Stimulated activated CD4-positive, alpha-beta T cell treated with anti-CD3 and anti-CD28 coated beads, Interleukin-4, amount 100 ng/mL, for 1 hour (primary cell): ENCODE measurements at places on chromosomes 4 and X.
A peak's percentile ranks its signal among the peaks of the same experiment; 100 is the strongest.

DNA sequence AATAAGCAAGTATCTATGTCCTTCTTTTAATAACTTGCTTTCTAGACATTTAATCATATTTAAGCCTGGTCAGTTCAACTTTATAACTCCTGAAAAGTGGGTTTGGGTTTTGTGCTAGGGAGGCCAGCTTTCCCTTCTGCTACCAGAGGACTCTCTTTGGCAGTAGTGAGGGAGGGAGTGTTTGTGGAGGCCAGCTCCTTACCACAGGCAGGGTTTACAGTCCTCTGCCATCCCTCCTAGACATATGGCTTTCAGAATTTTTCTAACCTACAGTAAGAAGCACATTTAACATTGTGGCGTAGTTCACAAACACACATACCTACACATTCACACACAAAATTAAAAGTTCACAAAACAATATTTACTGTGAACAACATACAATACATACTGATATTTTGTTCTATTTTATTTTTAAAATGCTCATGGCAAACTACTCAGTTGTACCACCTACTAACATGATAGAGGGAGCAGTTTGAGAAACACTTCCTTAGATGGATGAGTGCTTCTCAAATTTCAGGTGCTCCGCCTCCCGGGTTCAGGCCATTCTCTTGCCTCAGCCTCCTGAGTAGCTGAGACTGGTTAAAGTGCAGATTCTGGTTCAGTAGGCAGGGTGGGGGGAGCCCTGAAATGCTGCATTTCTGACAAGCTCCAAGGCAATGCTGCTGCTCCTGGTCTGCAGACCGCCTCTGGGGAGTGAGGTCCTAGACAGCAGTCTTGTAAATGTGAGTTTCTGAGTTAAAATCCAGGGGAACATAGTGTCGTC lies 86.7 kb downstream of the PTTG2 start:
- no peak for DNase-seq

- no peak for DNase-seq
Measured at GRCh38 chr4:35237924-35238323, 1006.4 kb downstream of the ARAP2 start.

GRCh38 chr4:89108091-89108490 lies 3.2 kb upstream of the TIGD2 start:
- no peak for DNase-seq

- no peak for DNase-seq
Measured at GRCh38 chr4:155903453-155903852, at the start of gene TDO2. TSS of gene TDO2 (plus strand) at chr4:155903696. CDS start at chr4:155903759, 63 bp downstream.

GRCh38 chr4:122884499-122884898 lies 37.9 kb downstream of the NUDT6 start:
- DNase-seq: no peak

- DNase-seq: no peak
Measured at GRCh38 chrX:56757327-56757726, 28.3 kb downstream of the NBDY start.

- DNase-seq: no peak
Measured at GRCh38 chrX:22037225-22037624, 5.1 kb downstream of the PHEX start.

DNA sequence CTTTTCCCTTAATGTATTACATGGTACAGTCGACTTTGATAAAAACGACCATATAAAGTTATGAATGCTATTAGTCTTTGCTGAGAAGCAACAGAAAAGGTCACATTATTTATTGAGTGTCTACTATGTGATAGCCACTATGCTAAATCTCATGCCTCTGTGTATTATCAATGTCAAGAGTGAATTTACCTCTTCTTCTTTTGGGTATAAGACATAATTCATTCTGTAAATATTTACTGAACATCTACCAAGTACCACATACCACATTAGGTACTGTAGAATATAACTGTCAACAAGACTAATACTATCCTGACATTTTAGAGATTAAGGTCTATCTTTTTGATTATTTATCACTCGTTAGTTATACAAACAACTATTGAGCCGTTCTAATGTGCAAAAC lies 268.7 kb upstream of the FTHL17 start:
- DNase-seq: no peak

DNA sequence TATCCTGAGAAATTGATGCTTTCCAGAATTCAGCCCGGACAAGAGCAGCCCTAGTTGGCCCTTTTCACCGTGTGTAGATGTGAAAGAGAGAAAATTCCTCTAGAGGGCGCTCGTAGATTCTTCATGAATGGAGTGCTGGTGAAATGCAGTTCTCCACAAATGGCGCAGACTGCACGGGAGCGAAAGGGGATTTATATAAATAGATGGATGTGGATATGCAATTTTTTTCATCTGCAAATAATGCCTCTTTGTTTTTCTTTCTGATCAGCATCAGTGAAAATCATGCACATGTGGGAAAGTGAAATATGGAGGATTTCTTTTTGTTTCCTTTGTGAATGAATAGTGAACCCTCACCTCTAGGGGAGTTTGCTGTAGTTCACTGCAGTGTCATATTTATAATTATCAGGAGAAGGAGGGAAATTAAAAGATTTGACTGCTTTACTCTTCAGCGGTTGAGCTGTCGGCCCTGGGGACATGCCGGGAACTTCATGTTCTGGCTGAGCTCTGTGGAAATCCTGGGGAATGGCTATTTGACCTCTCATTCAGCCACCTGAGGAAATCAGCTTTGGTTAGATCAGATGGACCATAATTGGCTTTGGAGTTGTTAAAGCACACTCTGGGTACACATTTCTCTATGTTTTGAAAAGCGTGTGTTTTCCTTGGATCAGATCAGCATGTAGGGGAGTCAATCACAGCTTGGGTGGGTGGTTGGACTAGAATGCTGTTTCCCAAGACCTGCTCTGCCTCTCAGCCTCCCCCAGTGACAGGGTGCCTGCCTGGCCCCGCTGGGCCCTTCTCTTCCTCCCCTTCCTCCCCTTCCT lies 115.0 kb upstream of the SHISA3 start:
- no peak for DNase-seq

DNA sequence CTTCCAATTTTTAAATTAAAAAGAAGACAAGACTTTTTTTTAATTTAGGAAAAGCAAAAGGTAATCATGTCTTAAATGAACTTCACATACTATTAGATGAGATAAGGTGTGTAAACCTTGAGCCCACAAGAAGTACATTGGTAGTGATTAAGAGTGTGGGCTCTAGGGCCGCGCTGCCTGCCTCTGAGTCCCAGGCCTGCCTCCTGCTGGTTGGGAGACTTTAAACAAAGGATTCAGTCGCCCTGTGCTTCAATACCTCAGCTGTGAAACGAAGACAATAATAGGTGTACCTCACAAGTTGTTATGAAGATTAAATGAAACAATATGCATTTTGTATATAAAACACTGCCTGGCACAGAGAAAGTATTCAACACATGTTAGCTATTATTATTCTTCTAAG lies 95.9 kb upstream of the MYOZ2 start:
- no peak for DNase-seq

DNA sequence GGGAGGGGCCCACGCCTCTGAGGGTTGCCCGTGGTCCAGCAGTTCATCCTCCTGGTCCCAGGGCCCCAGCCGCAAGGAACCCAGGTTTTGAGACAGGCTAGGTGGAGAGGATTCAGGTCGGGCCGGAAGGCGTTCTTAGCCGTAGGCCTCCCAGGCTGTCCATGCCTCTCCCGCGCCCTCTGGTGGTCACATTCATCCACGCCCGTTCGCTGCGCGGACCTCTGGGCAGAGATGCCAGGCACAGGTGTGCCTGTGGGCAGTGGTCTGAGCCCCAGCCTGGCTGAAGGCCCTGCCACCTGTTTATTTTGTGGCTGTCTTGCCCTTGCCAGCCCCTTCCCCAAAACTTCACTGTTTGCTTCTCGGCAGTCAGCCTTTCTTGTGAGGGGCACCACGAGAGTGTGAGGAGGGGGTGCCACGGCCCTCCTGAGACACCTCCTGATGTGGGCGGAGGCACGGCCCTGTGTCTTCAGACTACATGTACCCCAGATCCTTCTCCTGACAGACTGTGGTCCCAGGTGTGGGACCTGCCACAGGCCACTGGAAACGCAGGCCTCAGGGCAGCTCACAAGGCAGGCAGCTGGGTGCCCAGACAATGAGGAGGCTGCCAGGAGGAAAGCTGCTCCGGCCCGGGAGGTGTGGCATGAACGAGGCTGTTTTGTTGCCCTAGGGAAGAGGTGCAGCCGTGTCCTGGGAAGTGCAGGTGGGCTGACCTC lies 5.0 kb downstream of the UVSSA start:
- peak; percentile 90 for DNase-seq

DNA sequence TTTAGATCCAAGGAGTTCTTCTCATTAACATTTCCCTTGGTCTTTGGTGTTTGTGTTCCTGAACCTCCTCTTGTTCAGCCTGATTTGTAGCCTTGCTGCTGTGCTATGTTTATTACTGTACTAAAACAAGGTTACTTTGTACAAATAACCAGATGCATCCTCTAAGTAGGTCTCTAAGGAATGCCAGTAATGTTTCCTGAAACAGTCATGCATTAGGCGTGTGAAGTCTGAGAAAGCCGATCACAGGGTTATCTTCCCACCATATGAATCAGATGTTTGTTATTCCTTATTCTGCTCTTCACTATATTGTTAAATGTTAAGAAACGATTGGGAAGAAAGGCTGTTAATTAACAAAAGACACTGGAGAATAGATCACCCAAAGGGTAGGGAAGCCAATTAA lies 66.9 kb downstream of the GALNTL6 start:
- no peak for DNase-seq
